ENCODE measurements at places on chromosomes 7 and 10.

DNA sequence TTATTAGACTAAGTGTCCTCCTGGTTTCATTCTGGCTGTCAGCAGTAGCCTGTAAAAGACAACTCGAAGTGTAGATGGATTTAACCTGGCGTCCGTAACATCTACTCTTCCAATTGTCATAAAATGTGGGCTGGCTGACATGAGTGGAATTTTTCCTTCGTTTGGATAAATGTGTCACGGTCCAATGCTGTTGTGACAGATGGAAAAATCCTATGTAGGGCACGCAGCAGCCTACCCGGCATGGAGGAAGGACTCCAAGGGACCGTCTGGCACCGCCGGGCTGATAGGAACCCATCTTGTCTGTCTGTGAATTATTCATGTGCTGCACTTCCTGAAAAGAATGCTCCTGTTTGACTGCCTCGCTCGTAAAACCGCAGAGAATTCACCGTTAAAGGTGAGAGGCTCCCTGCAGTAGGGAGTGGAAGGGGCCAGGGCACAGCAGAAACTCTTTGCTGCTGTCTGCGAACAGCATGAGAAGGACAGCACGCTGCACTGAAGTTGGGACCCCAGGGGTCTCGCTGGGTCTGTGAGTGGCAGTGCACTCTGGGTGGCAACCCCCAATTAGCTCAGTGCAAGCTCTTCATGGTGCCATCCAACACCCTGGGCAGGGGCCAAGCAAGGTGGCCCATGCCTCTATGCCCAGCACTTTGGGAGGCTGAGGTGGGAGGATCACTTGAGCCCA lies 1.6 kb upstream of the ORAI2 start:
- peak; percentile 59 for DNase-seq

DNA sequence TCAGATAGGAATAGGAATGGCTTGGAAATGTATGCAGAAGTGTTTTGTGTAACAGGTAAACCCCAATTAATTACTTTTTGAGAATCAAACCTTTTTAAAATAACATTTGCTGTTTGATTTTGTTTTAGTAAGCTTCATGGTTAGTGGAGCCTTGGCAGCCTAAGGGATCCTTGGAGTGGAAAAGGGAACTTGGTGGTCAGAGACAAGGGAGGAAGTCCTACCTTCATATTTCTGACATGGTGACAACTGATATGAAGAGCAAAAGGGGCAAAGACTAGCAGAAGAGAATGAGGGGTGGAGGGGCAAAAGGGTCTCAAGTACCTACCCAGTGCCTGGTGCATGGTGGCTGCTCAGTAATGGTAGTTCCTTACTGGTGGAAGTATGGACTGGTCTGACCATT lies 32.3 kb downstream of the AHCYL2 start:
- DNase-seq: no peak

DNA sequence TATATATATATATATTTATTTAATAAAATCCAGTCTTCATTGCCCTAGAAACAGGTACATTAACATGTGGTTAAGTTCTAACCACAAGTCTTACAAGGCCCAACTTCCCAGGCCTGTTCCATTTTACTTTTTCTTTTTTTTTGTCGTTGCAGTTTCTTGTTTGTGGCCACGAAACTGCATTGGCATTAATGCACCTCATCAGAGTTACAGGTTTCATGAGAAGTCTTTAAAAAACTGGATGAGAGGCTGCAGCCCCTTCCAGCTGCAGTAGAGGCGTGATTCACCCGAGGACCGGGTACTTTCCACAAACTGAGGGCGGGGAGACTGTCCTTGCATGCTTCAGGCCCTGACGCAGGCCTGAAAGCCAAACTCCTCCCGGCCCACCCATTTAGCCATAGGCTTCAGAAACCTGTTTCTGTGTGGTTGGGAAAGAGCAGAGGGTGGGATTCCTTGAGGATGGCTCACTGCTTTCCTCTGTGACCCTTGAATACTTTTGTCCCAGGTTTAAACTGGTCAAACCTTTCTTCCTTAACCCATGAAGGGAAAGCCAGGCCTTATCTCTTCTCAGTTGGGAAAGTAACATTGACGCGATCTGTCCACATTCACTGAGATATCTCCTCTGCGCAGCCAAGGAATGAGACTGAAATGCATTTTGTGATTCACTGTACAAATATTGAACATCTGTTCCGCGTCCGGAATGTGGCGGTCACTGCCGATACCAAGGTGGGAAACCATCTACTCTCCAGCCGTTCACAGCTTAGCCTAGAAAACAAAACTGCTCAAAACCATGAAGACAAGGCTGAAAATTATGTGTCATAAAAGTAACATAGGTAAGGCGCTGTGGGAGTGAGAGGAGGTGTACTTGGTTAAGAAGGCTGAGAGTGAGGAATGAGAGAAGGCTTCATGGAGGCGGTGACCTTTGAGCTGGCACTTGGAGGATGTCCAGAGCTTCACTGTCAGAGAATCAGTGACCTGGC lies 311.7 kb downstream of the GATA3 start:
- DNase-seq: peak; percentile 67

- DNase-seq: no peak
These were observed 55.7 kb upstream of the PRSS58 start for GRCh38 chr7:142313528-142313927.

GRCh38 chr10:43124574-43125273 lies 13.5 kb upstream of the CSGALNACT2 start:
- peak; percentile 14 for DNase-seq

GRCh38 chr10:72557362-72557761 lies 68.5 kb downstream of the MICU1 start:
- DNase-seq: no peak

GRCh38 chr10:48336978-48337599 lies 30.6 kb downstream of the MAPK8 start:
- DNase-seq: no peak

DNA sequence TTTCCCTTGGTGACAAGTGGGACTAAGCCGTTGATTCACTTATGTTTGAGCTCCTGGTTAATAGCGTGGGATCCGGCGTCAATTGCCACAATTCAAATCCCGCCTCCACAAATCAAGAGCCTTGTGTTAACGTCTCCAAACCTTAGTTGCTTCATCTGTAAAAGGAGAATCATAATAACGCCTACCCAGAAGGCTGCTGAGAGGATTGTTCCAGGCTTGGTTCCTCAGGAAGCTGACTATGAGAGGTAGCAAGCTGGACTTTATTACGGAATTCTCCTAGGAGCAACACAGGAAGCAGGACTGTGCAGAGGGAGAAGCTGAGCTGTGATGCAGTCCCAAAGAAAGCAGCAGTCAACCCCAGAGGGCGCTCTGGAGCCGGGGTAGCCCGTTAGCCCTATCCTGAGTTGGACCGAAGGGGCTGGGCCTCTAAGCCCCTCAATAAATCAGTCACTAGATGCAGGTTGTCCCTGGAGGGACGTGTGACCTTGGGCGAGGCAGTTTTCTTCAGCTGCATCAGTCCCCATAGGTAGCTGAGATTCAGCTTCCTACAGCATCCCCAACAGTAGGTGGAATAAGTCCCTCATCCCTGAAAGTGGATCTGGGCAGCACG lies 6.9 kb upstream of the BAG3 start:
- no peak for DNase-seq

DNA sequence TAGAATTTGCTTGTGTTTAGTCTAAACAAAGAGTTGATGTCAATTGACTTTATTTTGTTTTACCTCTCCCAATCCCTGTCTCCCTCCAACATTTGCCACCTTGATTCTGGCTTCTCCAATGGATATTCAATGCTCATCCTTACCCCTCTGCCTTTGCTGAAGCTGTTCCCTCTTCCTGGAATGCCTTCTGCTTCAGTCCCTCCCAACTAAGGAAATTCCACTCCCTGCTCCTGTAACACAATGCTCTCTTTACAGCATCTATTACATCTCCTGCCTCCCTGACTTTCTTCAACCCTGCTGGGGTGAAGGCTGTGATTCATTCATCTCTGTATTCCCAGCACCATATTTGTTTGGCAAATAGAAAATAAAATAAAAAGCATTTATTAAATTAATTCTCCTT lies 34.5 kb upstream of the TAC1 start:
- DNase-seq: no peak

DNA sequence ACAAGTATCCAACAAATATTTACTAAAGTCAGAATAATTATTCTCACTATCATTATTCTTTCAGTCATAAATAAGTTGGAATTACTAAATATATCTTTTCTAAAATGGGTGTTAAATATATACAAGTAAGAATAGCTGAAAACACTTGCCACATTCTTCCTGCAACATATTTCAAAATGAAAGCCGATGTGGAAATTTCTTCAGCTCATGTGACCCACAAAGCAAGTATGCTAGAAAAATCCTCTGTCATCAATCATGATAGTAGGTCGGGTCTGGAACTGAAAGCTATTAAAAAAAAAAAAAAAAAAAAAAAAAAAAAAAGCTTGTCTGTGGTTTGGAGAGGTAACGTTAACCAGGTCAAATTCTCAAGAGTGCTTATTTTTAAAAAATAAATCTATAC lies 344.7 kb downstream of the NEBL start:
- no peak for DNase-seq

DNA sequence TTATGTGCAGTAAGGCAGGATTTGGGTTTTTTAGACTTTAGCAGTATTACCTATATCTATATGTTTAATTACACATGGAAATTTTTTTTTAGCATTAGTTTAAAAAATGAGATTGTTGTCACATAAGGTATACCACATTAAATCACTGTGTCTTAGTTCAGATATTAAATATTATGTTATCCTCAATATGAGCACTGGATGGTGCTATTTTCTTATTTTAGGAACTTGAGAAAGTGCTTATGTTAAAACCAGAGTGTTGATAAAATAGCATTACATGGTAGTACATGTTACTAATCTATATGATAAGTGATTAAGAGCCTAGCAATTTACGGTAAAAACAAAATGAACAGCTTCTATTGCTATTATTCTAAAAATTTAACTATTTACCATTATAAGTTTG lies 28.8 kb downstream of the MIOS start:
- DNase-seq: no peak

DNA sequence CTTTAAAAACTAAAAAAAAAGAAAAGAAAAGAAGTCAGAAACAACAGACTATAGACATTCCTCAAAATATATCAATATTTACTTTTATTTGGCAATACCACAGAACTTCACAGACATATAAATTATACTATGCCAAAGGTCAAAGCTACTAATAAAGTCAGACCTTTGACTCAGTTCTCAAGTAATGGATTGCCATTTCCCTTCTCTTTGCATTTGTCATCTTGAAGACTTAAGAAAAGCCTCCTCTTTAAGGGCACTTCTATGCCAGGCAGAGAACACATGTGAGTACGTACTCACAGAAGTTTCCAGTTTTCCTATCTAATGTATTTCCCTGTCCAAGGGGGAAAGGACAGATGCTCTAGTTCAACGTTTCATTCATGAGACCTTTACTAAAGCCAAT lies 37.6 kb downstream of the TNPO3 start:
- DNase-seq: no peak

DNA sequence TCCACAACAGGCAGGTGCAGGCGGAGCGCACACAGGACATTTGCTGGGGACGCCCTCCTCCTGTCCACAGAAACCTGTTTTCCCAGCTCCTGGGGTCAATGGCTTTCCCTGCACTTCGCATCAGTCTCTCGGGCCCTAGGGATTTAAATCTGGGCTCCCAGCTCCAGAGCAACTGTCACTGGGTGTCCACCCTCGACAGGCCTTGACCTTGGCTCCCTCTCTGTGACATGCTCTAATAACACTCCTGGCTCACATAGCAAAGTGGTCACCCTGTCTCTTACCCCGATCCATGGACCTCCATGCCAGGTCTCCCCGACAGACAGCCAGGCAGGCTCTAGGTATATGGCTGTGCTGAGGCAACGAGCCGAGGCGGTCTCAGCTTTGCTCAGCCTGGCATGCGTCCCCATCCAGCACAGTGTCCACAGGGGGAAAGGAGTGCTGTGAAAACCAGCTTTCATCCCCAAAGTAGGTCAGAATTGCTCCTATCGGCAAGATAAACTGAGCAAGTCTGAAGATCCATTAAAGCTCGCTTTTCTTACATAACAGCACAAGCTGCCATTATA lies 195.6 kb downstream of the TNS3 start:
- DNase-seq: no peak

DNA sequence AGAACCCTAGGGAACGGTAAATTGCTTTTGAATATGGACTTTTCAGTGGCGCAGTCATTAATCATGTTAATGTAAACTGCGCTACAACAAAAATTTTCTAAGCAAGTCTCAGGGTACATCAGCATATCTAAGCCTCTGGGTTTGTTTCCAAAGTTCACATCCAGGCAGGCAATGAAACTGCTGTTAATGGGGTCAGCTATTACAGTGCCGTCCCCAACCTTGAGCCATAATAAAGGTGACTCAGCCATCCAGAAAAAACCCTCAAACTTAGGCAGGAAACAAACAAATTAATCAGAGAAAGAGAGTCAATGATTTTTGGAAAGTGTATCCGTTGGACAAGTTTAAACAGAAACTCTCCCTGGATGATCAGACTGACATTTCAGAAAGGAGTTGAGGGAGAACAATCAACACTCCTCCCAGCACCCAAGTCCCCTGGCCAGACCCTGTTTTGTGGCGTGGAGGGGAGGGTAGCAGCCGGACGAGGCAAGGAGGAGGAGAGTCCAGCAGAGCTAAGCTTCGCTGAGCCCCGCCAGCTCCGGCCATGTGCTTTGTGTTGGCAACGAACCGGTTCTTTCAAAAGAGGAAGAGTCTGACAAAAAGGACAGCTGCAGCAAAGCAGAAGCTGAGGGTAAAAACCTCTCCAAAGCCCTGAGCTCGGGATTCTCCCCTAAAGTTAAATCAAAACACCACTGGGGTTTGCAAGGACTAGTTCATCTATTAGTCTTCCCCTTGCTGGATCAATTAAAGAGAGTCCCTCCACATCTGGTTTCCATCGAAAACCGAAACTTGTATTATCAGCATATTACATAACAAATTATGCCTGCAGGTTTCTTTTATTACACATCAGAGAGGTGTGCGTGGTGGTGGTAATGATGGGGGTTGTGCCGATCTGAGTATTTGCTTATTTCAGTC lies 3.6 kb downstream of the FAM53B start:
- no peak for DNase-seq

- DNase-seq: no peak
These were observed 317.8 kb downstream of the SNX13 start for GRCh38 chr7:17622451-17622850.

- no peak for DNase-seq
These were observed 11.2 kb downstream of the BMPER start for GRCh38 chr7:33916357-33917081.

GRCh38 chr7:19754521-19755116 lies 18.8 kb downstream of the TMEM196 start:
- no peak for DNase-seq

GRCh38 chr7:100965723-100966541 lies 3.4 kb upstream of the MUC12 start:
- DNase-seq: peak; percentile 82

- no peak for DNase-seq
These were observed 1.5 kb downstream of the NRF1 start for GRCh38 chr7:129613016-129613337.

GRCh38 chr10:60000747-60001146 lies 94.4 kb upstream of the CCDC6 start:
- no peak for DNase-seq

- DNase-seq: no peak
These were observed 25.6 kb downstream of the TACR2 start for GRCh38 chr10:69391158-69391557.

- DNase-seq: no peak
These were observed 61.0 kb upstream of the SFMBT2 start for GRCh38 chr10:7471720-7472367.
